ENCODE measurements at places on chromosomes 11 and 22.
A peak's percentile ranks its signal among the peaks of the same experiment; 100 is the strongest.

GRCh38 chr11:44823006-44823405, 96.2 kb downstream of the TSPAN18 start:
- no peak for DNase-seq

DNA sequence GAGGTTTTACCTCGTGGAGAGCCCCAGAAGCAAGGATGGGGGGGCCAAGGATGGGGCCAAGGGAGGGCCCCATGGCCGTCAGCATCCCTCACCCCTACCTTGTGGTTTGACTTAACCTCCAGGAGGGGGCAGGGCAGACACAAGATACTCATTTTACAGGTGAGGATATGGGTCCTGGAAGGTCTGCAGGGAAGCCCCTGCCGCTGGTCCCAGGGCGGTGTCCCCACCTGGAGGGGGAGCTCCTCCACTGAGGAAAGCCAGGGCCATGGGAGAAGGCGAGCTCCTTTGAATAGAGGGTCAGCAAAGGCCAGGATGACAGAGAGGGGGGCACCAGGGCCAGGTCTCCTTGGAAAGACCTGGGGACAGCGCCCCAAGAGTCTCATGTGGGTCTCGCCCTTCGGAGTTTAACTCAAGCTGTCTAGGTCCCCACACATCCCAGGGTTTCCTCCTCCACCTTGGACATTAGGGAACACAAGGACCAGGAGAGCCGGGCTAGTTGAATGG, 5.9 kb upstream of the ADORA2A start:
- DNase-seq: peak; percentile 19

DNA sequence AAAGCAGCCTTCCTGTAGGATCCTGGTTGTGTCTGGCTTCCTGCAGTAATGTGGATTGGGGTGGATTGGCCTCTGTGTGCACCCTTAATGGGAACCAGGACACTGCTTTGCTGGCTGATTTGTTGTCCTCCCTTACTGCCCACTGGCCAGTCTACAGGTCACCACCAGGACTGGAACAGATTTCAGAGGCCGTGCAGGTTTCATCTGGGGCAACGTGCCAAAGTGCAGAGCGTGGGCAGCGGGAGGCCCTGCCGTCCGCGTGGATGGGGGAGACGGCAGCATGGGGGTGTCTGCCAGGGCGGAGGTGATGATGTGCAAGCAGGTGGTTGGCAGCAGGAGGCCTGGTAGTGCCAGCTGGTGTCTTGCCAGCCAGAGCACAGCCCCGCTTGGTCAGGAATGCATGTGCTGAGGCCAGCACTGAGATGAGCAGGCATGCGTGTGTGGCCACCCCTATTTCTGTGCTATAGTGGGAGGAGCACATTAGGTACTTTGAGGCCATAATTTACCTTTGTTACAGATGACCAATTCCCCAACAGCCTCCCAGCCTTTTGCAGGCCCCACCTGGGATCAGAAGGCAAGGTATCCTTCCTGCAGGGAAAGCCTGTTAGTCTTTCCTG, 24.3 kb downstream of the BCR start:
- no peak for DNase-seq

- no peak for DNase-seq
Observed at GRCh38 chr11:73577496-73577917, 20.4 kb downstream of the FAM168A start.

DNA sequence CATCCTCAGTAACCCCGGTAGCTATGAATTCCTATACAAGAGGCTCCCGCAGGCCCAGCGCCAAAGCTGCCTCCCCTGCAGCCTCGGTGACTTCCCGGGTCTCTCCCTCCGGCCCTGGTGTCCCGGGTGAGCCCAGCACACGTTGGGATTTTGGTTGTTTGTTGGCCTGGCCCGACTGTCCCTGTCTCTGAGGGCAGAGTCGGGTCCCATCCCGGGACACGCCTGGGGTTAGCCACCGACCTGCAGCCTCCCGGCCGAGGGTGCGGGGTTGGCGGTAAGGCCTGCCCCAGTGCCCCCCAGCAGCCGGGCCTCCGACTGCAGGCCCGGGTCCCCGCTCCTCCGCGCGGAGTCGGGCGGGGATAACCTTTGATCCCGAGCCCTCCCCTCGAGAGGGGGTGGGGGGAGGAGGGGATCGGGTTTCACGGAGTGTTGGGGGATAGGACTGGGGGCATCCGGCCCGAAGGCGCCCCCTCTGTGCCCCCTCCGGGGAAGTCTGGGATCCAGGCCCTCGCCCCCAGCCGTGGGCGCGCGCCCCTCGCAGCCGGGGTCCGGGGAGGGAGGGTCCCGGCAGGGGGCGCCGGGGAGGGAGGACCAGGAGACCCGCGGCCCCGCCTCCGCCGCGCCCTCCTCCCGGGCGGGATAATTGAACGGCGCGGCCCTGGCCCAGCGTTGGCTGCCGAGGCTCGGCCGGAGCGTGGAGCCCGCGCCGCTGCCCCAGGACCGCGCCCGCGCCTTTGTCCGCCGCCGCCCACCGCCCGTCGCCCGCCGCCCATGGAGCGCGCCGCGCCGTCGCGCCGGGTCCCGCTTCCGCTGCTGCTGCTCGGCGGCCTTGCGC, at the start of gene FBLN1:
FBLN1 (plus strand) TSS at position 669 of the 835 bp plus-strand sequence; CDS start at position 772, 103 bp downstream.
- DNase-seq: no peak

DNA sequence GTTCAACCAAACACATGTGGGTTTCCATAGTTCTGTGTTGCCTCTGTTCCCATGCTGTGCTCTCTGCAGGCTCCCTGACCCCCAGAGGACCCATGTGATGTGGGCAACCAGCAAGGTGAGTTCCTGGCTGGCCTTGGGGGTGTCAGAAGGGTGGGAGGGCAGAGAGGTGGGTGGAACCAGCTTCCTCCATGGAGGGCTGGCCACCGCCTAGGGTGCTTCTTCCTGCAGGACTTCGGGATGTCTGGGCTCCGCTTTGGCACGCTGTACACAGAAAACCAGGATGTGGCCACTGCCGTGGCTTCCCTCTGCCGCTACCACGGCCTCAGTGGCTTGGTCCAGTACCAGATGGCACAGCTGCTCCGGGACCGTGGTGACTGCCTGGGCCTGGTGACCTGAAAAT, 14.5 kb upstream of the EXT2 start:
- no peak for DNase-seq

DNA sequence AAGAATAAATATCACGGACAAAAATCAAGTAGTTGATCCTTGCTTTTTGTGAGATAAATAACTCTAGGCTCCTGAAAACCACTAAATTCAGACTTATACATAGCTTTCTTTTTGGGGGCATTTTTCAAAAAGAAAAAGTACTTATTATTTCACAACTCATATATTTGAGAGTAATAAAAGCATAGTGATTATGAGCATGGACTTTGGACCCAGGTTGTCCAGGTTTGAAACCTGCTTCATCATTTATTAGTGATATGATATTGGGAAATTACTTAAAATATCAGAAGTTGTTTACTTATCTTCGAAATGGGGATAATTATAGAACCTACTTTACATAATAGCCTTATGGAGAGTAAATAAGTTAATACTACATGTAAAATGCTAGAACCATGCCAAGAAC, 17.0 kb upstream of the LDHAL6A start:
- DNase-seq: no peak

DNA sequence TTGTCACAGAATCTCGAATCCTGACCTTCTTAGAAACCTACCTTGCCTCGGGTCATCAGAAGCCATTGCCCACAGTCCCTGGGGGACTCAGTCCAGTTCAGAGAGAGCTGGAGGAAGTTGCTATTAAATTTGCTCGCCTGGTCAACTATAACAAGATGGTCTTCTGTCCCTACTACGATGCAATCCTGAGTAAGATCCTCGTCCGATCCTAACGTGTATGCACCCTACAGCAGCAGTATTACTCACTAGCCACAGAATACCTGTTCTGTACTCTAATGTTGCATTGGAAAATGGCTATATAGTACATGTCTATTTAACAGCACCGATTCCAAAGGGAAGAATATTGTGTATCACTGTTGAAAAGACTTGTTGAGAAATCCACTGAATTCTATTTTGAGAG, 33.1 kb downstream of the TCP11L1 start:
- no peak for DNase-seq

DNA sequence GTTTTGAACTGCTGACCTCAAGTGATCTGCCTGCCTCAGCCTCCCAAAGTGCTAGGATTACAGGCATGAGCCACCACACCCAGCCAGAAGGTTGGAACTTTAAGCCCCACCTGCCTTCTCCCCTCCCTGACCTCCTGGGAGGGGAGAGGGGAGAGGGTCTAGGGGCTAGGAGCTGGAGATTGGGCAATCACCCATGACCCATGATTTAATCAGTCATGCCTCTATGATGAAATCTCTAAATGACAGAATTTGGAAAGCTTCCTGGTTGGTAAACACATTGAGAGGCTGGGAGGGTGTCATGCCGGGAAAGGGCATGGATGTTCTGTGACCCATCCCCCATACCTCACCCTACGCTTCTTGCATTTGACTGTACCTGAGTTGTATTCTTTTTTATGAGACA, 17.1 kb upstream of the TFIP11 start:
- no peak for DNase-seq

DNA sequence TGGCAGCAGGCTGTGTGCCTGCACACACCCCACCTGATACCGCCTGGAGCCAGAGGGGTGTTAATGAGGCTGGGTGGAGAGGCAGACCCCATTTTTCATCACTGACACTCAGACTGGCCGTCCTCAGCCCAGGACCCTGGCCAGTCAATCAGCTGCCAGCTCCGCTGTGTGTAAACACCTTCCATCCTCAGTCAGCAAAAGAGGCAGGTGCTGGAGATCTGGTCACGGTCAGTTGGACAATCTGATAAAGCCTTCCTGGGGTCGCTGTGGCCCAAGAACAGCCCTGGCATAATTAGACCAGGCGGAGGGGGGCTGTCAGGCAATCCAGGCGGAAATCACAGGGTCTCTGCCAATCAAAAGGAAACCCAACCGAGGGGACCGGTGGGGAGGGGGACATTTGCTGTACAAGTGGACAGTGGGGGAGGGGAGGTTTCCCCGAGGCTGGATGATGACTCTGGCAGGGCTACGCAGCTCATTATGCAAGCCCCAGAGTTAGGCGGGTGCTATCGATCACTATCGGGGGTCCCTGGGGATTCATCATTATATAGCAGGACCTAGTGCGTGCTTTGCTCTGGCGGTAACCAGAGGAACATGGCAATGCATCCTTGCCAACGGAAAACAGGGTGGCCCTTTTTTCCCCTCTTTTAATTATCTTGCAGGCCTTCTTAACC, 72.9 kb downstream of the ABTB2 start:
- DNase-seq: no peak

DNA sequence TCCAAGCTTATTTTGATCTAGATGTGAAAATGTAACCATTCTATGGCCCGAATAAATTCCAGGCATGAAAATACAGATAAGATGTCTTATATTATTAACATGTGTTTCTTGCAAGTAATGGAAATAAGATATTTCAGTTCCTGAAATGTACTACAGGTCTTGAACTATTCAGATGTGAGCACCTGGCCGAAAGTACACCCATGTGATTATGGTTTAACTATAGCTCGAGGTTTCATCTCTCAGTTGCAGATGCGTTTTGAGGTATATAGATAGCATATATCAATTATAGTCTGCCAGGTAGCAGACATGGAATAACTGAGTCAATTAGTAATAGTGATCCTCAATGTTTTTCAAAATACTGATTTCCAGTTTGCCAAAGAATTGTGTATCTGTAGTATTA, 68.3 kb downstream of the DDIAS start:
- no peak for DNase-seq

DNA sequence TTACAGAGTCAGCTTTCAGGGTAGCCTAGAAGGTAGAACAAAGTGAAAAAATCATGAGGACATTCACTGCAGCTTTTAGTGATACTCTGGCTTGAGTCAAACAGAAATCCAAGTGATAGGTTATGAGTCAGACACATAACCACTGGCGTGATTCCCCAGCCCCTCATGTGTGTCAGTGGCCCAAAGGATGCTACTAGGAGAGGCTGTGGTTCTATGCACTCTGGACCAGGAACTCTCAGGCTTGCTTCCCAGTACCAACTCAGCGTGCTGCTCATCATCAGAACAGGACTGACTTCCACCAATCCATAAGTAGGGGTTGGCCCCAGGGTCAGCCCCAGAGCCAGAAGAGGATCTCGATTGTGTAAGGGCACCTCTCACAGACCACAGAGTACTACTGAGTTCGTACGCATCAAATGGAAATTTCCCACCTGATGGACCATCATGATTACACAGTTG, 116.8 kb downstream of the MED15 start:
- DNase-seq: no peak

GRCh38 chr11:69800278-69800677, 18.9 kb downstream of the FGF3 start:
- DNase-seq: no peak

DNA sequence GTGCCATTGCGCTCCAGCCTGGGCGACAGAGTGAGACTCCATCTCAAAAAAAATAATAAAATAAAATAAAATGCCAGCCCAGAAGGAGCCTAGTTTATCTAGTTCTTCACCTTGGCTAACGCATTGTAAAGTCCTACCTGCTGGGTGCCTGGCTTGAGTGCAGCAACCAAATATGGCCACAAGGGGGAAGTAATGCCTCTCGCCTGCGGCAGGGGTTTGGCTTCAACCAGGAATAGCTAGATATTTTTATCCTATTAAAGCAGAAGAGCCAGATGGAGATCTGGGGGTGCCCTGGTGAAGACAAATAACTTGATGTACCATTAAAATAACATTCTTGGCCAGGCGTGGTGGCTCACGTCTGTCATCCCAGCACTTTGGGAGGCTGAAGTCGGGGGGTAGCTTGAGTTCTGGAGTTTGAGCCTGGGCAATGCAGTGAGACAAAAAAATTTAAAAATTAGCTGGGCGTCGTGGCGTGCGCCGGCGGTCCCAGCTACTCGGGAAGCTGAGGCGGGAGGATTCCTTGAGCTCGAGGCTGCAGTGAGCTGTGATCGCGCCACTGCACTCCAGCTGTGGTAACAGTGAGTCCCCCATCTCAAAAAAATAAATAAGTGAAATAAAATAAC, 20.6 kb upstream of the PLEKHB1 start:
- DNase-seq: peak; percentile 59

DNA sequence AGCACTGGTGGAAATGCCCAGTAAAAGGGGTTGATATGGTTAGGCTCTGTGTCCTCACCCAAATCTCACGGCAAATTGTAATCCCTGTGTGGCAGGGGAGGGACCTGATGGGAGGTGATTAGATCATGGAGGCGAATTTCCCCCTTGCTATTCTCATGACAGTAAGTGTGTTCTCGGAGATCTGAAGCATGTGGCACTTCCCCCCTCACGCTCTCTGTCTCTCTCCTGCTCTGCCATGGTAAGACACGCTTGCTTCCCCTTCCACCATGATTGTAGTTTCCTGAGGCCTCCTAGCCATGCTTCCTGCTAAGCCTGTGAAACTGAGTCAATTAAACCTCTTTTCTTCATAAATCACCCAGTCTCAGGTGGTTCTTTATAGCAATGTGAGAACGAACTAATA, 37.4 kb downstream of the PACSIN2 start:
- DNase-seq: no peak

- no peak for DNase-seq
Observed at GRCh38 chr22:35712672-35713071, 5.0 kb upstream of the APOL5 start.

- no peak for DNase-seq
Observed at GRCh38 chr22:34763496-34763895, 302.5 kb upstream of the ISX start.

DNA sequence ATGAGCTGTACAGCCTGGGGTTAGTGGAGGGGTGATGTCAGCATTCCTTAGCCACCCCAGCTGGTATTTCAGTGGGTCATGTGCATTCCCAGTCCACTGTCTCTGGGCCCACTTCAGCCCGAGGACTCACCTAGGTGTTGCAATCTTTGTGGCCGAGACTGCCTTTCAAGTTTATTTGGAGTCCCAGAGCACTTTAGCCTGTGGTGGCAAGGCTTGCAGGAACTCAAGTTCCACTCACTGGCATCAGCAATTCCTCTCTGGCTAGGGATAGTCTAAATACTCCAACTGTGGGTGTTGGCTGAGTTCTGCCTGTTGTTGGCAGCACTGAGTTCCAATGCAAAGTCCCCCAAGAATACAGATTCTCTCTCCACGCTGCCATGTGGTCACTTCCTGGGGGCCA, 191.6 kb upstream of the PGR start:
- no peak for DNase-seq

All from effector CD4-positive, alpha-beta T cell (primary cell).